ENCODE measurements at places on chromosomes 1 and 21.

DNA sequence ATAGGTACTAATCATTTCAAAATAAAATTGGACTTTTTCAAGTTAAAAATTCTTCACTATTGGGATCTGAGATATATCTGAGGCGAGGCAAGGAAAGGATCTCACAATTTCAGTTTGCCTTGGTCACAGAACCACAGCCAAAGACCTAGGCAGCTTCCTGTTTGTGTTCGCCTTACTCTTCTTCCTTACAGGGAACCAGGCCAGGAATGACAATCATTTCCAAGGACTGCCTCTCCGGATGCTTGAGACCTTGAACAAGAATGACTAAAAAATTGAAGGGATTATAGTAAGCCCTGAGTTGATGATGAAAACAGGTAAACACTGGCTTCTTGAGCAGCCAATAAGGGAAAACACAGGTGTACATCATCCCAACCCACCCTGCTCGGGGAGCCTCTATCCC is 35.2 kb upstream of the SERBP1 start:
- DNase-seq, result no peak

- no peak for DNase-seq
Measured at GRCh38 chr1:12197483-12197880, 30.7 kb downstream of the TNFRSF1B start.

GRCh38 chr1:81848880-81849682 is 48.3 kb downstream of the ADGRL2 start:
- DNase-seq, result no peak

GRCh38 chr1:112508278-112509004 is at the start of gene WNT2B:
TSS of gene WNT2B (plus strand) at chr1:112508965. CDS start at chr1:112509263, 298 bp downstream.
- peak; percentile 64 for DNase-seq

DNA sequence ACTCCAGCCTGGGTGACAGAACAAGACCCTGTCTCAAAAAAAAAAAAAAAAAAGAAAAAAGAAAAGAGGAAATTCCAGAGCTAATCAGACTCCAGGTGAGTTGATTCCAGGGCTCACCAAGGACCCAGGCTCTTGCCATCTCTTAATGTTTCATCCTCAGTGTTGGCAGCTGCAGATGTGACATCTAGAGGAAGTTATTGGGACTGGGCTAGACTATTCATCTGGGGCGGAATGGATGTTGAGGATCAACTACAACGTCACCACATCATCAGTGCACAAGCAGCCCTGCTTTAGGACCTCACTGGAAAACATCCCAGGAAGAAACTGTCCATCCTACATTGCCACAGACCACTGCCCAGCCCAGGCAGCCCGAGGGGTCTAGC is 28.6 kb upstream of the PARP1 start:
- no peak for DNase-seq

DNA sequence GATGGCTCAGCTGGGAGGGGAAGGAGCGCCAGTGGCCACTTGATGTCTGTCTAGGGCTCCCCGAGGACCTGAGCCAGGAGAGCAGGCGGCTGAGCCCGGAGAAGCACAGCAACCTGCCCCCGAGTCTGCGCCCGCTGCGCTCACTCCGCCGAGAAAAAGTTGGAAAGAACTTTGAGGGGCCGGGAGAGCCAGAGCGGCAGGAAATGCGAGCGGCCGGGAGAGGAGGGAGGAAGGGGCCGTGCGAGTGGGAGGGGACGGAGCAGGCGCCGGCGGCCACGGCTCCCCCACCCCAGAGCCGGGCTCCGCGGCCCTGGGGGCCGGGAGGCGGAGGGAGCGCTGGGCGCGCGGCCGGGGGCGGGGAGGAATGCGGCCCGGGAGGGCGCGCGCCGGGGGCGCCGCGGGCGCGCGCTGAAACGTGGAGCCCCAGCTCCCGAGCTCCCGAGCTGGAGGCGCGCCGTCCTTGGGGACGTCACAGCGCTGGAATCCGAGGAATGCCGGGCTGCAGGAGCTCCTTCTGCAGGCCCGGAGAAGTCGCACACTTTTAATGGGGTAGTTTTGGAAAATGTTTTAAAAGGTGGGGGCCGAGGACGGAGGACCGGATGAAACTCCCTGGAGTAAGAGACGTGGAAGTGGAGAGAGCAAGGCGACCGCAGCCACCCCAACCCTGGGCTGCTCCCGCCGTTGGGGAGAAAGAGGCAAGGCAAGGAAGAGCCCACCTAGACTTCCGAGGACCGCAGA is at the start of gene PTPN14:
Gene PTPN14 (minus strand): TSS at position 167 of the 738 bp plus-strand sequence. CDS start 86,799 bp downstream, outside the sequence.
- peak; percentile 95 for DNase-seq

DNA sequence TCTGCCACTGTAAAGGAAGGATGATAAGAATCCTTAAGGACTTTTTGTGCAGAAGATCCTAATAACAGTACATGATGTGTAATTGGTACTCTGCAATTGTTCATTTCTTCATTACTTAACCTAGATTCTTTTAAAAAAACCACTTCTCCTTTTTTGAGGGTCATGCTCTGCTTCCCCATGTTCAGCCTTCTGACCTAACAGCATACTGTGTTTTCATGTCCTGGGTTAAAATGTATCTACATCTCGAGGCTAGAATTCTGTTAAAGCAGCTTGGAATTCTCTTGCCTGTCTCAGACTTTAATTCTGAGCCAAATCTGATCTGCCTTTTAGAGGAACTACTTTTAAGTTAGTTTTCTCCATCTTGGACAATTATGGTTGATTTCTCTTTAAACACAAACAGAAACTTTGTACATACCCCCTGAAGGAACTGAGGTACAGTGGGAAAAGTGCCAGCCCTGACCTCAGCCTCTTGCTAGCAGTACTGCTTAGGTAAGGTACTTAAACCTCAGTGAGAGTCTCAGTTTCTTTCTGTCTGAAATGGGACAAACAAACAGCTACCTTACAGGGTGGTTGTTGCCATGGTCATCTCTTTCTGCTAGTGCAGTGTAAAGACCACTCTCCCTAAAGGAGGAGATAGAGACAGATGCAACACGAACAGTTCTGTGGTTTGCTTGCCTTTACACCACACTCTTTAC is 103.2 kb upstream of the DYNLT5 start:
- DNase-seq, result no peak

GRCh38 chr21:15514073-15514946 is 215.5 kb upstream of the USP25 start:
- no peak for DNase-seq

- no peak for DNase-seq
Measured at GRCh38 chr1:25896266-25896665, 10.0 kb downstream of the STMN1 start.

DNA sequence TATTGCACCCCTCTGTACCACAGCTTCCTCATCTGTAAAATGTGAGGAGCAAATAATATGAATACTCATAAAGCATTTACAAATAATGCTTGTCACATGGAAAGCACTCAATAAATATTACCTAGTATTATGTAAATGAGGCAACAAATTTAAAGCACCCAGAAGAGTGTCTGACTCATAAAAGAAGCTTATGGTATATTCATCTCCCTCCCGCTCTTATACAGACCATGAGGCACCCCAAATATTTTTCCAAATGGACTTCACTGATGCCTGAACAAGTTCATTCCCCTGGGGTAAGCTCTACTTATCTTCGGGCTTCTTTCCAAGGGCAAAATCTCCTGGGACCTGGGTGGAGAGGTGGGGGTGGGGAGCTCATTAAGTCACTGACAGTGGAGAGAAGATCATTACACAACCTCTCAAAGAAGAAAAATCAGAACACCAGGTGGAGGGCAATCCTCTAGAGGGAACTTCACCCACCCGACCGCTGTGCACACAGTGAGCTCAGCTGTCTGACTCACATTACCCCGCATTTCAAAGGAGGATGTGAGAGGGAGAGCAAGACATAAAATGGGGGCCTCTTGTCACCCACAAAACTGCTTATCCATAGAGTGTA is 166.2 kb downstream of the ASTN1 start:
- no peak for DNase-seq

DNA sequence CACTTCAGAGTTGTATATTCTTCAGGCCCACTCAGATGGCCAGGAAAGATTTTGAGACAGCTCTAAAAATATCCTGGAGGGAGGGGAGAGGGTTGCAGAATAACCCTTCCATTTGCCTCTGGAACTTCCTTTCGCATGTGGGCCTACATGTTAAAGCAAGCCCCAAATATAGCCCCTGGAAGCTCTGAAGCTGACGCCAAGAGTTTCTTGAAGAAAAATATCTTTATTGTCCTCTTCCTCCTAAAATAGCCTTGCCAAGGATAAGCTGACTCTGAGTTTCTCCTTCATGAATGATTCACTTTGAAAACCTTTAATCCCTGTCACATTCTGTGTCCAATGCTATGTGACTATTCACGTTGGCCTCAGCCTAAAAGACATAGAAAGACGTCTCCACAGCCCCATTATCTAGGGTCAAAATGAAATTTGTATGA is 6.4 kb downstream of the C1orf116 start:
- no peak for DNase-seq

DNA sequence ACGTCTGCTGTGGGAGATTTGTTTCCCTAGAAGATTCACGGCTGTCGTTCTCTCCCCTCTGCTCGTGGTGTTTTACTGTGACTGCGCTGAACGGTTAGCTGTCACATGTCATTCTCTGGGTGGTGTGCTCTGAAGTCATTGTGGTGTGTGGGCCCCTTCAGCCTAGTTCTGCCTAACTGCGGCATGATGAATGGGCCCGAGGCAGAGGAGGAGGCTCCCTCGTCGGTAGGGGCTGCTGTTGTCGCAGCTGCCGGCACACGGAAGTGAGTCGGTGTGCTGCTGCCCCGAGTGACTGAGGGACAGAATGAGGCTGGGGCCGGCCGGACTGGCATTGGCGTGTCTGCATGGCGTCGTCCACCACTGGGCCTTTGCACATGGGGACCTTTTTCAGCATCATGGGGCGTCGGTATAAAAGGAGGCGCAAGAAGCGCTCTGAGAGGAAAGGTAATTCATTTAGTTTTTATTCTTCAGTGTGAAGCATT is 77.9 kb downstream of the ADARB1 start:
- no peak for DNase-seq

- no peak for DNase-seq
Measured at GRCh38 chr1:206439205-206439604, 31.1 kb upstream of the IKBKE start.

GRCh38 chr1:35569936-35570335 is 3.2 kb upstream of the TFAP2E start:
- no peak for DNase-seq

GRCh38 chr1:228691926-228692325 is 43.4 kb upstream of the RHOU start:
- no peak for DNase-seq

DNA sequence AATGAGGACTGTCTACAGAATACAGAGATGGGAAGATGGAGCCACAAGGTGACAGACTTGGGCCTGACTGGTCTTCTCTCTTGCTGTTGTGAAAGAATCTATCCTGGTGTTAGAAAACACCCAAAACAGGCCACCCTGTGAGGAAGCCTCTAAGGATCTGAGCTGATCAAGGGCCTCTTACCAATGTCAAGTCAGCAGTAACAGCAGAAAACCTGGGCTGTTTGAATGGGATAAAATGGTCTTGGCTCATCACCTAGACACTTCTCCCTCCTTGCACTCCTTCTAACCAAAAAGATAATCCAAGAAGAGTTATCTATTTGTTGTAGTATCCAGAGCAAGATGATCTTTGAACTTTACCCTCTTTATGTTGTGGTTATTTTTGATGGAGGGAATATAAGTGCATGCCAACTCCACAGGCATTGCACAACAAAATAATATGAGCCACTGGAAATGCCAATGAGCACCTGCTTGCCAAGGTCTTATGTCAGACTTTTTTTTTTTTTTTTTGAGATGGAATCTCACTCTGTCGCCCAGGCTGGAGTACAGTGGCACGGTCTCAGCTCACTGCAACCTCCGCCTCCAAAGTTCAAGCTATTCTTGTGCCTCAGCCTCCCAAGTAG is 32.8 kb upstream of the ZNF281 start:
- no peak for DNase-seq

GRCh38 chr1:113515498-113515897 is 125.2 kb downstream of the MAGI3 start:
- no peak for DNase-seq

DNA sequence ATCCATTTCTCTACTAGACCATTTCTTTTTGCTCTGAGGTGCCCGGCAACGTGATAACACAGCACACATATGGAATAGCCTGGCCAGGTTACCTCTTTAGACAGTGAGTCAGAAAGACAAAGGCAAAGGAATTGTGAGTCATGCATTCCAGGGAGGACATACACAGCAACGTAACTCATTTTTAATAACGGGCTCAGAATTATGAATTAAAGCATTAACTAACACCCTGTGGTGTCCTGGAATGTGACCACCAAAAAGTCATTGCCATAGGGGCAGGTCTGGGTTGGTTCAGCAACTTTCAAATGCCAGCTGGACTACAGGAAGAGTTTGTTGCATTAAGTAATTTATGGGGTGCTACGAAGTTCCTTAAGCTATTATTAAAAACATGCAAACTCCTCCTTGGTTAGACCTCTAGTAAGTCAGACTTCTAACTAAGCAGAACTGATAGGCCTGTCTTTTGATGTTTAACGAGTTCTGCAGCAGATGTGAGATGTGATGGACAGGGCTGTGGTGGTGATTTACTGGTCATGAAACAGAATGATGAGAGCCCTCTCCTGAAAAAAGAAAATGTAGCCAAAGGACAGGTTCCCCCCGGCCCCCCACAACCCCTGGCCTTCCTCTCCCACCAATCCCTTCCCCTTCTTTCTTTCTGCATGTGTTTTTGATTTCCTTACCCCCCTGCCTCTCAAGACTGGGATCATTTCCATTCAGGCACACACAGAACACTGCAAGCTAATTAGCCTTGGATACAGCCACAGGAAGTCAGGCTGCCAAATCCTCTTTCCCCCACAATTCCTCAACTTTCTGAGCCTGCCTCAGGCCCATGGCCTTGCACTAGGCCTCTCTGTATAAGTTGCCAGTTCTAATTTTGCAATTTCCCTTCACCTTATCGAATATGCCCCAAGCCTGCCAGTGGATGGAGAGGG is 88.9 kb upstream of the HAO2 start:
- peak; percentile 31 for DNase-seq

GRCh38 chr1:98402860-98403259 is 258.7 kb upstream of the SNX7 start:
- DNase-seq, result no peak

GRCh38 chr1:236090741-236091147 is 25.9 kb upstream of the NID1 start:
- no peak for DNase-seq
